ENCODE measurements at places on chromosomes 2 and 18.

GRCh38 chr18:34370704-34371395, 146.1 kb upstream of the NOL4 start:
- DNase-seq = no peak

GRCh38 chr2:236661061-236661761, 91.6 kb downstream of the ACKR3 start:
- DNase-seq = no peak

DNA sequence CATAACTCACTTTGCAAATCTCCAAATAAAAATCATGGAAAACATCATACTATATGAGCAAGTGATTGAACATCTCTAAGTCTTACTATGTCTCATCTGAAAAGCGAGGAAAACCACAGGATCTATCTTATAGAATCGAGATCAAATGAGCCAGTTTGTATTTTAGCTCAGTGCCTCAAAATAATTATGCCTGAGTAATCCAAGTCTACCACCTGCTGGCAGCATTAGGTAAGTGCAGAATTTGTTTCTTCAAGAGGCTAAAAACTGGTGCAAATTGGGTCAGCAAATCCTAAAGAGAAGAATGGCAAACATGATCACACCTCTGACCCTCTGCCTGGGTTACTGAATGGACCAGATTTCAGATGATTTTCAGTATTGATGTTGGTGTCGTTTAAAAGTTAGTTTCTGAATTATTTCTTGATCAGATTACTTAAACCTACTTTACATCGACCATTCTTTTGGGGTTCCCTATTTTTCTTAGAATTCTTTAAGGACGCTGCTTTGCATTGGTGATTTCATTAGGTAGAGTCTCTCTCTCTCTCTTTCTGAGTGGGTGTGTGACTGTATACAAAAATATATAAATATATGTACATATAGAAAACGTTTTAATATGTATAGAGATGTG, 12.7 kb upstream of the FHOD3 start:
- peak; percentile 29 for DNase-seq

DNA sequence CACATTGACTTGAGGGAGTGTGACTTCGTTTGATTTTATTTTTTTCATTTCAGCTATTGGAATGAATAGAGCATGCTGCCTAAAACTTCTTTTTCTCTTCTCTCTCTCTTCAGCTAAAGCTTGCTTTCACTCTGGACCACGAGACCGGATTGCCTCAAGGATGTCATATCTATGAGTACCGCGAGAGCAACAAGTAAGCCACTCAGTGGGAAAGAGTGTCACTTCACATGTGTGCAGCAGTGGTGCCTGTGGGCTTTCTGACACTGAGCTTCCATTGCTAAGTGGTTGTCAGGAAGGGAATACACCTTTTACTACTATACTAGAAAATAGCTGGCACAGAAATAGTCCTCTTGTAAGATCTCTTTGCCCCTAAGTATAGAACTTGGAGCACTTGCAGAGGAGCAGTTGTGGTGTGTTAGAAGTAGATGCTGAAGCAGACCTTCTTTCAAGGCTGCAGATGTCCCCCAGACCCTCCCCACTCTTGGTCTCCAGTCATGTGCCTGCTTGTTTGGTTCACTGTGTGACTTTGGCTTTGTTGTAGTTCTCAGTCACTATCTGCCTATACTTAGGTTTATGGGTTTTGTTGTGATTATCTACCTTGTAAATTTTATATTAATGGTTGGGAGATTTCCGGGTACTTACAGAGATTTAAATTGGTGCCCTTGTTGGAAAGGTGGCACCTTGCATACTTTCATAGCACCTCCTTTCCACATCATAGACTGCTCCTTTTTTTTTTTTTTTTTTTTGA, 78.5 kb upstream of the ALPP start:
- no peak for DNase-seq

GRCh38 chr2:207683879-207684627, 27.4 kb upstream of the CCNYL1 start:
- DNase-seq = no peak

- DNase-seq = no peak
Observed at GRCh38 chr2:178449700-178450523, 1.1 kb downstream of the PRKRA start.

DNA sequence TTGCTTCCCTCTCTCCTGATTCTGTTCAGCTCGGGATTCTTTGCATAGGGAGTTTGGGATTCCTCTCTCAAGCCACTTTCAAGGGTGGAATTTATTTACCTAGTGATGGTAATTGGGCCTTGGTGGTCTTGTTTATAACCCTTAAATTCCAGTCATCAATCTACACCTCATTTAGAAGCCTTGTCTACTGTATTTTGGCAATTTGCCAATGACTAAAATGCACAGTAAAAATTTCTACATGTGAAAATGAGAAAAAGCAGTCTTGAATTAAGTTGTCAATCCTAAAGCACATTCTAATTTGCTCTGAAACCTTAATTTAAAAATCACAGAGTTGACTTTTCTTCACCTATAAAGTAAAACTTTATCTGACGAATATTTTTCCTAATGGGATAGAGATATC, 749.2 kb upstream of the CRIM1 start:
- DNase-seq = no peak

- no peak for DNase-seq
Observed at GRCh38 chr2:112577756-112578155, 6.7 kb upstream of the CHCHD5 start.

DNA sequence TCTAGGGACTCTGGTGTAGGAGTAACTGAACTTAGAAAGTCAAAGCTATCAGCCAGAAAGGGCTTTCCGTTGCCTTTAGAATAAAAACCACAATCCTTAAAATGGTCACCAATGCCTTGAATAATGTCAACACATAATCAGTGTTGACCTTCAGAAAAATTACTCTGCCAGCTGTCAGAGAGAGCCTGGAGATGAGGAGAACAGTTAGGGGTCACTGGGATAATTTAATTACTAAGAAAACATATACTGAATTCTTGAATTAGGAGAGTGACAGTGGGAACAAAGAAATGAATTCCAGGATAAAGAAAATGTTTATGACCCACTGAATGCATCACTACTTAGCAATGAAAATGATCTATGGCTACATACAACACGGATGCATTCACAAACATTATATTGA, 23.4 kb upstream of the UGP2 start:
- DNase-seq = no peak

DNA sequence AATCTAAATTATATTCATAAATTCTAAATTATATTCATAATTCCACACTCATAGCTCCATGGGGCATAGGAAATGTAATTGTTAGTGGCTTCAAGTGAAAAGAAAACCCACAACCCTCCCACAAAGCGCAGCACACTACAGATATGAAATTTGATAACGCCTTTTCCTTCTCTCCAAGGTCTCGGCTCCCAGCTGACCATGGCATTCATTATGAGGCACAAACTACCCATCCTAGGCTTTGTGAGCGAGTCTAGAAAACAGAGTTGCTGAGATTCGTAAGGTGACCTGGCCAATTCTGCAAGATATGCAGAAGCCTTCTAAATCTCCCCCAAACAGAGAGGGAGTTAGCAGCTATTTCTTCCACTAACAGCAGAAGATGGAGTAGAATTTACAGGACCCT, 5.4 kb downstream of the NPPC start:
- DNase-seq = no peak

GRCh38 chr2:85522090-85522647, 16.8 kb upstream of the MAT2A start:
- DNase-seq = no peak

- DNase-seq = no peak
Observed at GRCh38 chr2:223784221-223784772, 53.1 kb downstream of the AP1S3 start.

GRCh38 chr2:232539298-232540231, at the start of gene CHRNG:
Gene CHRNG (plus strand): TSS chr2:232539692. CDS start chr2:232539748, 56 bp downstream.
- DNase-seq = no peak

DNA sequence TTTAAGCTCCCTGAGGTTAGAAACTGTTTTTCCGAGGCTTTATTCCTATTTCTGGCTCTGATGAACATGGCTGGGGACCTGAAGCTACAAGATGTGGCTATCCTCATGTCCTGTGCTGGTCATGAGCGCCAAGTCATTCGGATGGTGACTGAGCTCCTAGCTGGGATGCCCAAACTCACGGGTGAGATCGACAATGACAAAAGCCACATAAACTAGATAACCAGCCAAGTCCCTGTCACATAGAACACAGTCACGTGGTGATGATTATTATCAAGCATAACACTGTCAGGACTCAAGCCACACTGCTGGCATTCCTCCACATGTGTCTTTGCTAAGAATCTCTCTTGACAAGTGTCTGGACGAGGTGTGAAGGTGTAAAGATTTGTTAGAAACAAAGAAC, 274.9 kb downstream of the CLIP4 start:
- no peak for DNase-seq

DNA sequence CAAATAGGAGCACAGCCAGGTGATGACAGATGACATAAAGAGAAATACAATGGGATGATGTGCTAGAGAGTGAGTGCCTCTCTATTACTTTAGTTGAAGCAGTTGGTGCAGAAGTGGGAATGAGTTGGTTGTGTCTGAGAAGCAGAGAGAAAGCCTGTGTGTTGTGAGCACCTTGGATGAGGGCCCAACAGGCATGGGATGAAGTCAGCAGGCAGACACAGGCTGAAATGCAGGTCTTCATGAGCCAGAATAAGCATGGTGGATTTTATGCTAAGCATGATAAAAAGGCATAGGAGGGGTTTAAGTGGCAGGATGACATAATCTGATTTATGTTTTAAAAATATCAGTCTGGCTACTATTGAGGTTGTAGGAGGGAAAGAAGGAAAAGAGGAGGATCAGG, 71.5 kb downstream of the KLHL14 start:
- no peak for DNase-seq

DNA sequence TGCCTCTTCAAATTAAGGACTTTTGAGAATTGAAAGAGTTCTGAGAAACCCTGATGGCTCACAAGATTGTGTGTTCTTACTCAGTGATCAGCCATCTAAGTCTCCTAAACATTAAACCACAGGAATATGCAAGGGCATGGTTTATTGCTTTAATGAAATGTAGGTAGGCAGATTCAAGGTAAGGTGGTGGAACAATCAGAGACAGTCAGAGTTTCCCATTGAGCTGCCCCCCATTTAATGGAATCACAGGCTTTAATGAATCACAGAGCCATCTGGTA, 107.8 kb upstream of the LRATD1 start:
- no peak for DNase-seq

- DNase-seq = no peak
Observed at GRCh38 chr18:25345081-25345866, 6.7 kb downstream of the ZNF521 start.

GRCh38 chr2:64222351-64222750, 78.1 kb upstream of the PELI1 start:
- DNase-seq = no peak

- no peak for DNase-seq
Observed at GRCh38 chr18:6951336-6952090, 166.1 kb downstream of the LAMA1 start.

DNA sequence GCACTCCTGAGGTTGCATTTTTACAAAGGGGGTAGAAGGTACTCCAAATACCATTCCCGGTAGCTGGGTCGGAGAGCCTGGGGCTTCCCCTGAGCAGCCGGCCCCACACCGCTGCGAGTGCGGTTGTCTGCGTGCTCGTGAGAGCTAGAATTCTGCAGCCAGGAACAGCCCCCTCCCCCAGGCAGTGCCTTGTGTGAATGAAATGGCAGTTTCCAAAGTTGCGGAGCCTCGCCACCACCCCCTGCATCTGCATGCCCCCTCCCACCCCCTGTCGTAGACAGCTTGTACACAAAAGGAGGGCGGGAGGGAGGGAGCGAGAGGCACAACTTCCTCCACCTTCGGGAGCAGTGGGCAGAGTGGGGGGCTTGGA, 1.1 kb downstream of the MYCN start:
- no peak for DNase-seq

GRCh38 chr2:4219571-4219970, 516.2 kb downstream of the DCDC2C start:
- no peak for DNase-seq

DNA sequence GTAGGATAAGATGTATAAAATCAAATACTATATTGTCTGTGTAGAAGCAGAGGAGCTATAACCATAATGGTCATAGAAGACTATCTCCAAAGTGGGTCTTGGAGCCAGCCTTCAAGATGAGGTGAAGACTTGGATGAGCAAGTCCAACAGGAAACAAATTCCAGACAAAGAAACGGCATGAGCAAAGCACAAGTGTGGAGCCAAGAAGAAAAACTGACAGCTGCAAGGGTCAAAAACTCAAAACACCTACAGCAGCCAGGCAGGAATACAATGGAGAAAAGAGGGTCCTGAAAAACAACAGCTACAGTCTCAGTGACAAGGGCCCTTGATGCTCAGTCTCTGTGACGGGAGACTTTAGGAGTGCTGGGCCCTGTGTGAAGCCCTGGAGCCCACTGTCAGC, 102.4 kb downstream of the STK39 start:
- DNase-seq = no peak

DNA sequence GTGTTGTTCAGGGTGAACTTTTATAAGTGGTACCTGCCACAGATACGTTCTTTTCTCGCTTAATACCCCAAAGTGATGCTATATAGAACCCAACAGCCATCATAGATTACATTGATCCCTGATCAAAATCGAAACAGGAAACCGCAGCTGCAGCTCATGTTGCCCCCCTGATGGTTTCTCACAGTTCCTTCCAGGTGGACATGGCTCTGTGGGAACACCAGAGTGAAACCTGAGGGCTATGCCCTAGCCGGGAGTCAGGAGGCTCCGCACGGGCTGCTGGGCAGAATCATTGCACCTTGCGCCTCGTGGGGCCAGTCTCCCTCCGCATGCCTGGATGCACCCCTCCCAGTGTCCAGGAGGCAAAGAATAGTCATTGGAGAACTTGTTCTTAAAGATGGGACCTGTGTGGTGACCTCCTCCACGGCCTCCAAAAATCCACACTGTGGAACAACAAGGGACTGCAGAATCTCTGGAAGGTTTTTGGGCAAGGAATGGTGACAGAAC, 61.8 kb downstream of the CRACDL start:
- DNase-seq = no peak

DNA sequence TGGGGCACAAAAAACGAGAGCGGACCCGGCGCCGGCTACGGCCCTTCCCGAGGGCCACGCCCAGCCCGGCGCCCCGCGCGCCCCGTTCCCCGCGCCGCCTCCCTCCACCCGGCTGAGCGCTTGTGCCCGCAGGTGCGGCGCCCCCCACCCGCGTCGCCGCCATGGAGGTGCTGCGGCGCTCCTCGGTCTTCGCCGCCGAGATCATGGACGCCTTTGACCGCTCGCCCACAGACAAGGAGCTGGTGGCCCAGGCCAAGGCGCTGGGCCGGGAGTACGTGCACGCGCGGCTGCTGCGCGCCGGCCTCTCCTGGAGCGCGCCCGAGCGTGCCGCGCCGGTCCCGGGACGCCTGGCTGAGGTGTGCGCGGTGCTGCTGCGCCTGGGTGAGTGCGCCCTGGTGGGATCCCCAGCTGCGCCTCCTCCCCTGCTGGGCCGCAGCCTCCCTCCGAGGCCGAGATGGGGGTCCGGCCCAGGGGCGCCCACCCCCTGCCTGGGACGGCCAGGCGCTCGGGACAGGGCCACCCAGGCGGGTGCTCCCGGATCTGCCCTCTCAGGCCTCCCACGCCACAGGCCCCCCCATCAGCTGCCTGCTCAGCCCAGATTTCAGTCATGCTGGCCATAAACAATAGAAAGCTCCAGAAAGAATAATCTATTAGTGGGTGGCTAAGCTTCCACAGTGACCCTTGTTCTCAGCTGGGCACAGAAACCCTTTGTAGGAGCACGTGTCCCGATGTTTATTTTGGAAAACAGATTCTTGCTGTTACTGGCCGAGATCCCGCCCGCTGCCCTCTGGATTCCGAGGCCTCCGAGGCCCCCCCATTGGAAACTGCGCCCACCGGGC, 997 bp downstream of the BOK start:
- DNase-seq = no peak

- DNase-seq = no peak
Observed at GRCh38 chr2:134626781-134627180, 92.0 kb downstream of the TMEM163 start.

Measured in activated CD4-positive, alpha-beta memory T cell treated with anti-CD3 and anti-CD28 coated beads for 36 hours (primary cell).